ENCODE measurements at places on chromosomes 5 and 9.

DNA sequence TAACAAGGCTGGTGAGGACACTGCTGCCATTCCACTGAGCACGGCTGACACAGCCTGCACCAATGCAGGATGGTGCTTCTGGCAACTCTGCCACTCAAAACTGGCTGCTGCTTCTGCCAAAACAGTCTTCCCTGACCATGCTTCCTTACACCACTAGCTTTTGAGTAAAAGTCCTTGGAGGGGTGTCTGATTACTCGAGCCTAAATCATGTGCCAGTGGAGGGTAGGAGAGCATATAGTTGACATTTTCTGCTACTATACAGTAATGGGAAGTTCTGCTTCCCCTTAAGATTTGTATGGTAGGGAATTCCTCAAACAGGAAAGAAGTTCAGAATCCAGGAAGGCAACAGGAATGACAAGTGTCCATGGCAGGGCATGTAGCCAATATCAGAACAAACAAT, 12.2 kb upstream of the PJA2 start:
- no peak for DNase-seq

DNA sequence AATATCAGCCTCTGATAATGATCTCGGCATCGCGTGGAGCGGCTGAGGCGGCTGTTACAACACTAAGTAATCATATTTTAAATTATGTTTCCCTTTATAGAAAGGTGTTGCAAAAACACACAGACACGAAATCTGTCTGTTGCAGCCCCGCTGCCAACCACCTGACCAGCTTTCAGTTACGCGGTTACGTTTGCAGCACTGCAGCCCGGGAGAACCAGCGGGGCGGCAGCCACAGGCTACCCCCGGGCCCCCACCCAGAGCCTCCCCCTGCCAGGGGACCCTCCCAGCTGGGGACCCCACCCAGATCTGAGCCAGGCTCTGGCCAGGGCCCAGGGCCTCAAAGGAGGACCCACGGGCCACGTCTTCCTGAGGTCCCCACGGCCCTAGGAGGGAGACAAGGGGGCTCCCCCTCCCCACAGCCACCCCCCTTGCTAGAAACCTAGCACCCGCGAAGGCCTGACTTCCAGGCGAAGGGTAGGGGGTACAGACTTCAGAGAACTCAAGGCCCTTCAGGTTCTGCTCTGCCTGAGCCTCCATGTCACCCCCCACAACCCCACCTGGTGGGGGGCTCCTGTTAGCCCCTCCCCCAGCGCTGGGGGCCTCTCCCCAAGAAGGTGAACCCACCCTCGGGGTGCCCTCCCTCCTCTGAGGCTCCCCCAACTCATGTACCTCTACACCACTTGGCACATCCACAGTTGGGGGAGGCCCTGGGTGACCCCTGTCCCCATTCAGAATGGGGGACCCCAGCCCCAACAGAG, 6.0 kb downstream of the NACC2 start:
- DNase-seq, result no peak

- no peak for DNase-seq
Measured at GRCh38 chr9:79764374-79764773, 192.6 kb downstream of the TLE4 start.

DNA sequence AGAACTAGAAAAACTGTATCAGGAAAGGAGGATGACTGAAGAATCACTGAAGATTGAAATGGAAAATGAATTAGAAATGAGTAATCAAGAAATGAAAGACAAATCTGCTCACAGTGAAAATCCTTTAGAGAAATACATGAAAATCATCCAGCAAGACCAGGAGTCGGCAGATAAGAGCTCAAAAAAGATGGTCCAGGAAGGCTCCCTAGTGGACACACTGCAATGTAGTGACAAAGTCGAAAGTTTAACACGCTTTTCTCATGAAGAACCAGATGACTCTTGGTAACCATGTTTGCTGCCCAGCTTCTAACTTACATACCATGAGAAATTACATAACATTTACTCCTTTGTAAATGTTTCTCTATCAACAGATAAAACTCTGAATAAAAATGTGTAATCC, 37.1 kb downstream of the CPLANE1 start:
- DNase-seq, result no peak

- DNase-seq, result no peak
Measured at GRCh38 chr5:60577116-60577515, 122.8 kb downstream of the DEPDC1B start.

- DNase-seq, result no peak
Measured at GRCh38 chr5:172173564-172174153, 14.4 kb downstream of the STK10 start.

DNA sequence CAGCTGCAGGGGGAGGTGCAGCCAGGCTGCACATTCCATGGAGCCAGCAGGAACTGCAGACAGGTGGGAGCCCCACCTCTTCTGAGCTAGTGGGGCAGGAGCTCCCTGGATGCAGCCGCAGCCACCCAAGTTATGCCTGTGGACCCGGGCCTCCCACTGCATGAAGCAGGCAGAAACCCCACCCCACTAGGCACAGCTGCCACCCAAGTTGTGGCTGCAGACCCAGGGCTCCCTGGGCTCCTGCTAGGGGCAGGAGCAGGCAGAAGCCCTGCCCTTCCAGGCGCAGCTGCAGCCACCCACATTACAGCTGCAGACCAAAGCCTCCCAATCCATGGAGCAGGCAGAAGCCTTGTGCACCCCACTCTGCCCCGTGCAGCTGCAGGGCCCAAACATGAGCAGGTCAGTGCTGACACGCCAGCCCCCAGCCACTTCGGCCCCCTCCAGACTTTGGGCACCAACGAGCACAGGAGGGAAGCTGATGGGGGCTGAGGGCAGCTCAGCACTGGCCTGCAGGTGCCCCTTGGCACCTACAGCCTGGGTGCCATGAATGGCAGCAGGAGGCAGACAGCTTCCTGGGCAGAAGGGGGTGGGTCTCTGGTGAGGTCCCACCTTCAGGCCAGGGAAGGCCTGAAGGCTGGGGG, 106.9 kb downstream of the C9orf50 start:
- DNase-seq, result no peak

DNA sequence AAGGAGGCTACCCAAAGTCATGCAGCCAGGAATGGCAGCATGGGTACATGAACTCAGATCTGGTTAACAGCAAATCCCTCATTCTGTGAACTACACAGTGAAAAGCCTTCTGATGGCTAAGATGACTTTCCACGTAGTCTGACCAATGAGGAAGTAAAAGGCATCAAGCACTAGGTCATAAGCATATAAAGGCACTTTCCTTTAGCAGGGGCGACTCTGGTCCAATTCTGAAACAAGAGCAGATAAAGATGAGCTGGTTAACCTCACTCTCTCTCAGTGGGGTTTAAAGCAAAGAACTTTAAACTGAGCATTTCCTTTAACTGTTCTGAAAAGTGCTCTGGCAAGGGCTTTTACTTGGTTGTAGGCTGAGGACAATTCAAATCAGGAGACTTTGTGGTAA, 21.1 kb downstream of the PSMB7 start:
- DNase-seq, result no peak

DNA sequence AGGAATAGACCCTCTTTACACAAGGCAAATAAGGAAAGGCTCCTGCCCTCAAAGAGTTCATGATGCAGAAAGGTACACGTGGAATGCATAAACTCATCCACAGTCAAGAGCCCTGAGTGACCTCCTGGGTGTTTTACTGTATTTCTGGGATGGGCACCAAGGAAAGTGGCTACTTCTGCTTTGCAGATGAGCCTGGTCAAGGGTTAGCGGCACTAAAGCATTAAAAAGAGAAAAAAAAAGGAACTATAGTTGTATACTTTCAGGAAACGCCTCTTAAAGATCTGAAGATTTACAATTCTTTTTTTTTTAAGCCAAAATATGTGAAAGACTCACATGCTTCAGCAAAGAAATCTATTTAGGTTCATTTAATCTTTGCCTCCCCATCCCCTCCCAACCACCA, 366.2 kb upstream of the PDE4D start:
- no peak for DNase-seq

- DNase-seq, result no peak
Measured at GRCh38 chr5:39015743-39016586, 58.2 kb downstream of the RICTOR start.

GRCh38 chr5:110687485-110687884, 39.0 kb downstream of the TMEM232 start:
- DNase-seq, result no peak

DNA sequence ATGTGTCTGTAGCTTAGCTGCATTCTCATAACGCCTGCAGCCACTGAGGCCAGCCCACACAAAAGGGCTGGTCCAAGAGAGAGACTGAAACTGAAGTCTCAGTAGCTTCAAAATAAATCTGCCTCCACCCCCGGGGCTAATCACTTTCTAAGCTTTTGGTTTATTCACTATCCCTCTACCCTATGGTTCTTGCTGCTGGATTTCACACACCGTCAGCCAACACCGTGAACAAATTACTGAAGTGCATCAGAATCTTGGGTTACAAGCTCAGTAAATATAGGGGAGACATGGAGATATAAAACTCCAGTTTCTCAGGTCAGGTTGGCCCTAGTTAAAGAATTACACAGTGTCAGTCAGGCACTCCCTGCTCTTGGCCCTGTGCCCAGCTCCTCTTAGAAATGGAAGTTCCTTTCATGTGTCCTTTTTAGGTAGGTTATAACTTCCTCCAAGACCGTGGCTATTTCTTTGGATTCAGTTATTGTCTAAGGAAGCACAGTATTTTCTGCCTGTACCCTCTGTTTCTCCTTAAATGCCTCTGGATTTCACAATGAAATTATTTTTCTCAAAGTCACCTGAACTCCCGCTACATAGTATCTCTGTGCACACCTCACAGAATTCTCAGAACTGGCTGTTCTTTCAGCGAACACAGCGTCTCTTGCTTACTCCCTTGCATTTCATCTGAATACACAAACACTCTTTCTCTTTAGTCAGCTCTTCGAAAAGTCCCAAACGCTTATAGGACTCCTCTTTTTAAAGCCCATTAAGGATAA, 112.5 kb downstream of the FAM174A start:
- no peak for DNase-seq

- no peak for DNase-seq
Measured at GRCh38 chr5:108320231-108320630, 61.7 kb downstream of the FBXL17 start.
